ENCODE measurements at places on chromosomes 3 and 15.
A peak's percentile ranks its signal among the peaks of the same experiment; 100 is the strongest.

GRCh38 chr3:128493570-128494366, 767 bp upstream of the GATA2 start:
- DNase-seq: peak; percentile 57

DNA sequence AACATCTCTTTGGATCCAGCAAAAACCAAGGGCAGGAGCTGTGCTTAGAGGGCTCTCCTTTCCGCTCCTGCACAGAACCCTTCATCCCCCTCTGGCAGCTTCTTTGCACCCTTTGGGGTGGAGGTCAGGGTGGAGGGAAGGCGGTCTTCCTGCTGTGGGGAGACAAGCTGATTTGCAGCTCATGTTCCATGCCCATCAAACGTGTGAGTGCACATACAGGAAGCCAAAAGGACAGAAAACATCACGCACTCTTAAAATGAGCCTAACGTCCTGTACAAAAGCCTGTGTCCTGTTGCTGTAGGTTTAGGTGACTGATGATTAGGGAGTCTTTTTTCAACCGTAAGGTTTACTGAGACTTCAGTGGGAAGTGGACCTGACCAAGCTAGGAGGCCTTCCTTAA, 195.2 kb downstream of the PLCL2 start:
- no peak for DNase-seq

DNA sequence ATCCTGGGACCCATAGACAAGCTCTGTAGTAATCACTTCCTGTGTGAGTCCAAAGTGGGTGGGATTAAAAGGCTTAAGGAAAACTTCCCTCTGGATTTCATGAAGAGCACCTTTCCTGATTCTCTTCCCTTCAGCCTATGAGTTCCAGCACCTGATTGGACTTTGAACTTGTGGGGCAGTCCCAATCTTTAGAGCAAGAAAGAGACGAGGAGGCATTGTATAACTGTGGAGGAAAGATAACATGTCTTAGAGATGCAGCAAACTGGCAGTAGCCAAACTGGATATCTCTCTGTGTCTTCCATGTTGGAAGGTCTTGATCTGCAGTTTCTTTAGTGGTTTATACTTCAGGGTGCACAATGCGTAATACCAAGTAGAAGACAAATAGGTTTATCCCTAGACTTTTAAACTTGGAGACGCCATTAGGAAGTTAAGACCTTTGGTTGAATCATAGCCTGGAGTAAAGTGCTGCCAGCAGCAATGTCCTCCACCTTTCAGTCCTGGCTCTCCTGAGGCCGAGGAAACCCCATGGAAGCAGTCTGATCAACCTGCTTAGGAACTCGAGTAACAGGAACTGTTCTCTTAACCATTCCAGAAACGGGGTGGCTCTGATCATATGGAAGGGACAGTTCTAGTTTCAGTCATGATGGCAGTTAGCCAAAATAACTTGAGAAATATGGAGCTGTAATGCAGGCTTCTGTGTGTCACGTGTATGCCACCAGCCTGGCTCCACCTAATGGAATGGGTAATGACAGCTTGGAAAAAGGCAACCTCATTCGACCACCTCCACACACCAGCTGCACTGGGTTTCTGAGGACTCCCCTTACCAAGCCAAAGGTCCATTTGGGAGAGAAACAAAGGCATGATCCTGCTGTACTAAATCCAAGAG, 4.7 kb downstream of the EIF1B start:
- DNase-seq: no peak

GRCh38 chr15:94792196-94792595, 560.8 kb downstream of the MCTP2 start:
- DNase-seq: no peak

- peak; percentile 65 for DNase-seq
These were observed 37.5 kb upstream of the STIMATE start for GRCh38 chr3:52934630-52935530.

DNA sequence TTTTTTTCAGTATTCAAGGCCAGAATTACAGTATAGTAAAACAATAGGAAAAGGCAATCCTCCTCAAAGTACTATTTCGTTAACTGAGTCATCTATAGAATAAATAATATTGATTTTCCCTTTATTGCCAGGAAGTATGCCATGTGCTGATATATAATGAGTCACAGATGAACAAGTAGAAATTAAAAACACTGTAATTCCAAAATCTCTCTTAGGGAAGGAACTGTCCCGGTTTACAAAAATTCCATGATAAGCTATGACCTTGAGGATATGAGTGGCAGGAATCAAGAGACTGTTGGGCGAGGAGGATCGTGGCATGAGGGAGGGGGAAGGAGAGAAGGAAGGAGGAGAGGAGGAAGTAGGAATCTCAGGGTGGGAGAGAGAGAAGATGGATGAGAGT, 166.0 kb upstream of the ICE2 start:
- DNase-seq: no peak

GRCh38 chr3:107738486-107739183, 215.9 kb downstream of the BBX start:
- DNase-seq: no peak

GRCh38 chr15:85282504-85283115, 97.8 kb upstream of the AKAP13 start:
- no peak for DNase-seq

DNA sequence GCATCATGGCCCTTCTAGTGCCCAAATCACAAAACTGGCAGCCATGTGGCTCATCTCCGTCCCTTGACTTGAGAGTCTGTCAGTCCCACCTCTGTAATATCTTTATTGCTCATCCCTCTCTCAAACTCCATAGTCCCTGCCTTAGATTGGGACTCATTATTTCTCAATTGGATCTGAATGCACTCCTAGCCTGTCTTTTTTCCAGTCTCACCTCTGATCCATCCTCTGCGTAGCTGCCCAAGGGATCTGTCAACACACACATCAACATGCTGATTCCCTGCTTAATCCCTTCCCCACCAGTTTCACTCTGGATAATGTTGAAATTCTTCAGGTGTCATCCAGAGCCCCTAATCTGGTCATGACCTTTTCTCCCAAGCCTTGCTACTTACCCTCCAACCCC, 39.3 kb downstream of the NMNAT3 start:
- DNase-seq: no peak

GRCh38 chr3:70000028-70000410, 486 bp downstream of the SAMMSON start:
- DNase-seq: no peak

DNA sequence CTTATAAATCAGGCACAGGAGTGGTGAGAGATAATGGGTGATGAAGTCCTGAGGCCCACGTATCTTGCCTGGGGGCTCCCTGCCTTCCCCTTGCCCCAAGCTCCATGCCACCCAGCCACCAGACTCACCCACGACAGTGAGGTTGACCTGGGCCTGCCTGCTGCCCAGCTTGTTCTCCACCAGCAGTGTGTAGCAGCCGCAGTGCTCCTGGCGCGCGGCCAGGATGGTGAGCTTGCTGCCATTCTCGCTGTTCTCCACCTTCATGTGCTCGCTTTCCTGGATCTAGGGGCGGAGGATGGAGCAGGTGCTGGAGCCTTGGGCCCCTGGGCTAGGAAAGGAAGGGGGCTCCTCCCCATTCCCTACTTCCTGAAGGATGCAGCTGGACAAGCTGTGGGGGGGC, 79.1 kb upstream of the HACD2 start:
- no peak for DNase-seq

DNA sequence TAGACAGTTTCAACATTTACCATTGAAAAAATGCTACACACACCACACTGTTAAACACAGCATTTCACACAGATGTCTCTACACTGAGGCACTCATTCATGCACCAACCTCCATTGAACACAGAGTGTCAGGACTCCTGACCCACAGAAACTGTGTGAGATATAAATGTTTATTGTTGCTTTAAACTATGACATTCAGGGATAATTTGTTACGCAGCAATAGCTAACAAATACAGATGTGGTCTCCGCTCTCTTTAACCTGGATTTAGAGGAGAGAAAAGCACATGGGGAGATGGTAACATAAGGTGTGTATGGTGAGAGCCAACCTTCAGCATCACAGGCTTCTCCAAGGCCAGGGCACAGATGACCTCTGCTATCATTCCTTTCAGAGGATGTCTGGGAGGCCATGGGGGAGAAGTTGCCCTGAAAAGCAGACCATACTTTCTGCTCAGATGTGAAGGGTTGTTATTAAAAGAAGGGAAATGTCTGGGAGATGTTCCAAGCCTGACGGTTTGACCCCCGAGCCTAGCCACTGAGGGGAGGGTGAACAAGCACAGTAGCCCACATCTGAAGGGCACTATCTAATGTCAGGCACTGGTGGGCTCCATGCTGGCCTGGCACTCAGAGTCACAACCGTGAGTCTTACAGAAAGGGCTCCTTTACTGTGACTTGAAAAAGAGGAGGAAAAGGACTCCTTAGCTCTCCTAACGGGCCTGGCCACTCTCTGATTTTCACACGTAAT, 284.5 kb upstream of the TLE3 start:
- no peak for DNase-seq

DNA sequence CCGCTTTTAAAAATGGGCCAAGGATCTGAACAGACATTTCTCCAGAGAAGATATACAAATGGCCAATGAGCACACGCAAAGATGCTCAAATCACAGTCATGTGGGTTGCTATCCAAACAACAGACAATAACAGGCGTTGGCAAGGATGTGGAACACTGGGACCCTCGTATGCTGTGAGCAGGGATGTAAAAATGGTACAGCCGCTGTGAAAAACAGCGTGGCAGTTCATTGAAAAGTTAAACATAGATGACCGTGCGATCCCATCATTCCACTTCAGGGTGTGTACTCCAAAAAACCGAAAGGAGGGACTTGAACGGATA, 6.7 kb upstream of the LRRC15 start:
- DNase-seq: no peak

DNA sequence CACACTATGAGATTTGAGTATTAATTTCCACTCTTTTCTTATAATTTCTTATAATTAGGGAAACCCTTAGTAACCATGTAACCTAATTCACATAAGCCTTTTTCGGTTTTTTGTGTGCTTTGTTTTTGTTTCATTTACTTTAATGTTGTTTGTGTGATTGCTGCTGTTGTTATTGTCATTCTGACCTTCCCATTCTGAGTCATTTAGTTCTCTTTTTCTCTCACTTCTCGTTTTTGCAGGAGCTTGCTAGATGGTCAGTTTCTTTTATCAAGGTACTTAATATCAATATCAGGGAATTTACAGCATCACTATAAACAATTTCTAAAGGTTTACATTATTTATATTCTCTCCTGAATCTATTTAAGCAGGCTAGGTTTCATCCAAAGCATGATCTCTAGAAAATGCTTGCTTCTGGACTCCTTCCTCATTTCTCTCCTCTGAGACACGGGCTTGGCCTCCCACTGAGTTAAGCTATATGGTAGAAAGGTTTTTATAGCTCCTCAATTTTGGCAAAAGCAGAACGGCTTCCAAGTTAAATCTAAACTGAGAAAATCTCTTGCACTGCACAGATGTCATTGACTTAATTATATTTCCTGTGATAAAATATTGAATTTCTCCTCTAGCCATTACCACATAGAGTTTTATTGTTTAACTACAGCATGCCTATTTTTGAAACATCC, 534.2 kb downstream of the NSUN3 start:
- no peak for DNase-seq

- DNase-seq: peak; percentile 47
These were observed 69.7 kb upstream of the UBE3A start for GRCh38 chr15:25508369-25509002.

GRCh38 chr3:38362825-38363224, 16.2 kb downstream of the XYLB start:
- no peak for DNase-seq

GRCh38 chr3:184727357-184728009, 15.6 kb upstream of the MAGEF1 start:
- peak; percentile 85 for DNase-seq

GRCh38 chr3:115937054-115937453, 313.7 kb downstream of the GAP43 start:
- DNase-seq: no peak

DNA sequence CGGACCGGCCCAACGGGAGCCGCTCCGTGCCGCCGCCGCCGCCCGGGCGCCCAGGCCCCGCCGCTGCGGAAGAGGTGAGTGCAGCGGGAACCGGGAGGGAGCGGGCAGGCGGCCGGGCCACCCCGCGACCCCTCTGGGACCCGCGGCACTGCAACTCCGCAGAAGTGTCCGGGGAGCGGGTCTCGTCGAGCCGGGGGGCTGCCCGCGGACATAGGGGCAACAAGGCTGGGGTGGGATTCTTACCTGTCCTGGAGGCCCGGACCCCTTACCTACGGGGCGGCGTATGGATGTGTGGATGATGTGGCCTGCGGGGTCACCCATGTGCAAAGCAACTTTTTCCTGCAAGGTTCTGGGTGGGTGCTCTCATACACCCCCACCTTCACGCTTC, 361 bp downstream of the SEMA3F start:
- no peak for DNase-seq

DNA sequence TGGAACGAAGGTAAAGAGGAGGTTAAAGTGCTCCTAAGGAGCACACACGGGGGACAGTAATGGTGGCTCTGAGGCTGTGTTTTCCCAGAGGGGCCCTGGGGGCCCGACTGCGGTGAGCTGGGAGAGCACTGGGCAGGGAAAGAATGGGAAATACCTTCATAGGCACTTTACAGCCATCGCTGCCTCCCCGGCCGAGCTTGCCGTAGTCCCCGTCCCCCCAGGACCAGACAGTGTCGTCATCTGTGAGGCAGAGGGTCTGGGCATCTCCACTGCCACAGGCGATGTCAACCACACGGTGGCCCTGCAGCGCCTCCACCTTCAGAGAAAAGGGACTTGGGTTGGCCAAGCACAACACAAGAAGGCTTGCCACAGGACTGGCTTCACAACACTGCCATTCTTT, 32.8 kb upstream of the OCA2 start:
- no peak for DNase-seq

DNA sequence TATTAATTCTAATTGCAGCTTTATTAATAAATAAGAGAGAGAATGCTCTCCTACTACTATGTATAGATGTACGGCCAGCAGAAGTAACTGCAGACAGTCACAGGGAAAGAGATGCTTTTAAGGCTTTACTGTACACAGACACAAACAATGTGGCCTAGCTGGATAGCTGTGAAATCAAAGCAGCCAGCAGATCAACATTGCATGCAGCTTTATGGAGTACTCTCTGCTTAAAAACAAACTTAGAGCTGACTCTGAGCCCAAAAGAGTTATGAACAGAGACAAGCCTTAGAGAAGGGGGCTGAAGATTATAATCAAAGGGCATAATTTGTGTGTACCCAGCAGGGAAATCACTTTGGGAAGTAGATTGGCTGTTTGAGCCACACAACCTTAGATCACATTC, 47.2 kb downstream of the CADM2 start:
- no peak for DNase-seq

DNA sequence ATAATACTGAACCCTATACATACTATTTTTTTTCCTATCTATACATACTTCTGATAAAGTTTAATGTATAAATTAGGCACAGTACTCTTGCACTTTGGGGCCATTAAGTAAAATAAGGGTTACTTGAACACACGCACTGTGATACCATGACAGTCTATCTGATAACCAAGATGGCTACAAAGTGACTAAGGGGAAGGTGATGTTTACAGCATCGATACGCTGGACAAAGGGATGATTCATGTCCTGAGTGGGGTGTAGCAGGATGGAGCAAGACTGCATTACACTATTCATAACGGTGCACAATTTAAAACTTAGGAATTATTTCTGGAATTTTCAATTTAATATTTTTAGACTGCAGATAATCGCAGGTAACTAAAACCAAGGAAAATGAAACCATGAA, 30.0 kb upstream of the SLC2A2 start:
- no peak for DNase-seq
